PC-3 (cell line): ENCODE measurements at places on chromosomes 12 and 14. TPM values are rescaled to one million over a fixed set of nuclear protein-coding genes. Genes with fewer than 3 reads are reported as not detected.

Gene CD163L1
- total RNA-seq = 0.35 and 0.66 TPM in 2 replicates

Gene ADCY6
- 19.0 and 24.4 TPM in 2 replicates for total RNA-seq

Gene SYT1
- 0.12 and 0.51 TPM in 2 replicates for total RNA-seq

Gene LRRC10
- total RNA-seq = not detected in 2 replicates

Gene RNU4-1
- total RNA-seq = under 0.01 TPM in 2 replicates

Gene NEUROD4
- total RNA-seq = not detected in 2 replicates

Gene GPR162
- total RNA-seq = not detected in 2 replicates
